Left ventricle myocardium inferior (tissue), 1 donor: ENCODE measurements at places on chromosomes 3 and 15. TPM values are rescaled to one million over a fixed set of nuclear protein-coding genes. Genes with fewer than 3 reads are reported as not detected.

GRCh38 chr3:153354641-153355040 lies 192.6 kb downstream of the RAP2B start:
- no peak for DNase-seq

GRCh38 chr3:184788751-184789150 lies 23.2 kb upstream of the VPS8 start:
- no peak for DNase-seq

DNA sequence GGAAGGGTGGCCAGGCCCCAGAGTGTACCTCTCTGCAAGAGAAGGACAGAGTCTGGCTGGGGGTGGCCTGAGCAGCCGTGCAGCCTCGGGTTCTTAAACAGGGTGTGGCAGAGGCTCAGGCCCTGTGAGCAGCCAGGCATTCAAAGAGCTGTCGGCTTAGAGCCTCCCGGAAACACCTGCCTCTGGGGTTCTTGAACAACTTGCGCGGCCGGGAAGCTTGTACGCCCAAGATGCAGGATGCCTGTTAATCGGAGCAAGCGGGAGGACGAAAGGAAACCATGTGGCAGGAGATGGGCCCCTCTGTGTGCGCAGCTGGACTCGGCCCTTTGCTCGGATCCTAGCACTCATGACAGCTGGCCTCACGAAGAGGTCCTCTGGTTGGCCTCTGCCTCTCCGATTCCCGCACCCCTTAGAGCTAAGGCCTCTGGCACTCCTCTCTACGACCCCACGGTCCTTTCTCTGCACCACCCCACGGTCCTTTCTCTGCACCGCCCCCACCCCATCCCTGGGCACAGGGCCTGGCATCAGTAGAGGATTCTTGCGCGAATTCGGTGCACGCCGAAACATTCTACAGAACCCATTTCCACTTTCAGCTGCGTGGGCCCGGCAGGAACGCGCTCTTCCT lies 23.9 kb upstream of the TXNRD3 start:
- no peak for DNase-seq

DNA sequence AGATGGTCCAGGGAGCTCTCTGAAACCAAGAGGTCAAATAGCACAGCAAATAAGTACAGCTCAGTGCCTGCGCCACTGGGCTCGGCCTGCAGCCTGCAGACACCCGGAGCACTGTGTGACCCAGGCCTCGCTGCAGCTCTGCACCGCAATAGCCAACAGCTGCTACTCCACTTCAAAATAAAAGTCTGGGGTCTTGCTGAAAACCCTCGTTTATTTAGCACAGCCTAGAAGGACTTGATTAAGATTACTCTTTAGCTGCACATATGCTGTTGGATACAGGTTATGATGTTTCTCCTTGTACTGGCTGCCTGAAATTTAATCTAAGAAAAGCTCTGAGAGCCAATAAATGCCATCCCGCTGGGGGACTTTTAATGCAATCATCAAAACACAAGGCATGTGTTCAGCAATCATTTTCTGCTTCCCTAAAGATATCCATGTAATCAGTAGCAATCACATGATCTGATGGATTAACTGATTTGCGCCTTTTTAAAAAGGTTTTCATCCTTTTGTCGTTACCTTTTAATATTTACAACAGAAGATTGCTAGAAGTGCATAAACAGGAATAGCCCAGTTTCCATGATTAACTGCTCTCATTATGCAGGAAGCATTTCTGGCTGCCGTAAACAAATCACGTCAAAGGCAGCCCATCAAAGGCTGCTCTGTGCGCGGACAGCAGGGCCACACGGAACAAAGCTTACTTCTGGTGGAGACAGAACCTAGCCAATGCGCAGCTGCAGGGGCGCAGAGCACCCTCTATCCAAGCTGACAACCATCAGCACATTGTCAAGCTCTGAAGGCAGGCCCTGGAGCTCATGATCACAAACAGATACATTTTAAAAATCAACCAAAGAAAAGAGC lies 58.8 kb downstream of the CLASP2 start:
- DNase-seq, result peak; percentile 76

DNA sequence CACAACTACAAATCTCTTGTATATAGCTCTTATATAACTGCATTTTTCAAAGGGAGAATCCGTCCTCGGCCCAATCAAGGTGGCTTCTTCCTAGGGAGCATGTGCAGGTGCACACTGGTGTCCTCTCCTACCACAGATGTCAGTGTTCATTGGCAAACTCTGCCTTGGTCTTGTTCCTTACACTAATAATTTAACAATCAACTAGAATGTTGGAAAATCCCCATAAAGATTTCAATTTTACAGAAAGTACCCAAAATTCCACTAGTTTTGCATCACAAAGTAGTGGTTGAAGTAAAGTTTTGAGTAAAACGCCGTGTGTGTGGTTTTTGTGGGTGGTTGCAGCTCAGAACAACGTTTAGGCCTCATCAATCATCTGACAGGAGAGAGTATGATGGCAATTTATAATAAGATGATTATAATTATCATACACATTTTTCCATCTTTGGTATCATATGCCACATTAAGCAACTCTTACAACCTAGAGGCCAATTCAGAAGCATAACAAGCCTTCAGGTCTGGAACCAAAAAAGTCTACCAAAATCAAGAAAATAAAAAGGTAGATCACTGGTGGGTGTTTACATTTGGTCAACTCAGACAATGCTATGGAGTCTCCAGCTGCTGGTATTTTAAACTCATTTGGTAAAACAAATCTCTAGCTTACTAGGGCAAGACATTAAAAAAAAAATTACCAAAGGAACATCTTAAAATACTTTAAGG lies 128.9 kb upstream of the BHLHE40 start:
- DNase-seq, result no peak

DNA sequence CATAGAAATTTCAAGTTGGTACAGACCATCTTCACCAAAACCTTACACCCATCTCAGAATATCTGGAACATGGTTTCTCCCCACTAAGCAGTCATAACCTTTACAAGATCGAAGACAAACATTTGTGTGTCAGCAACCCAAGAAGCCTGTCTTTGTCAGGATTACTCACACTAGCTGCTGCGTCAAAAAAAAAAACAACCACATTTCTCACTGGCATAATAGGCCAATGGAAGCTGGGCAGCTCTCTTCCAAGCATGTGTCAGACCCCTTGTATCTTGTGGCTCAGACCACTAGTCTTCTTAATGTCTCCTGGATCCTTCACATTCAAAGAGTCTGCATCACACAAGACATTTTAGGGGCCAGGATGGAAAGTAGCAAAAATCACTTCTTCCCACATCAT lies 266.9 kb upstream of the IGF1R start:
- DNase-seq, result no peak

GRCh38 chr15:62212741-62213140 lies 47.7 kb upstream of the C2CD4B start:
- DNase-seq, result no peak

GRCh38 chr3:184260724-184261269 lies 556 bp downstream of the CAMK2N2 start:
- no peak for DNase-seq

DNA sequence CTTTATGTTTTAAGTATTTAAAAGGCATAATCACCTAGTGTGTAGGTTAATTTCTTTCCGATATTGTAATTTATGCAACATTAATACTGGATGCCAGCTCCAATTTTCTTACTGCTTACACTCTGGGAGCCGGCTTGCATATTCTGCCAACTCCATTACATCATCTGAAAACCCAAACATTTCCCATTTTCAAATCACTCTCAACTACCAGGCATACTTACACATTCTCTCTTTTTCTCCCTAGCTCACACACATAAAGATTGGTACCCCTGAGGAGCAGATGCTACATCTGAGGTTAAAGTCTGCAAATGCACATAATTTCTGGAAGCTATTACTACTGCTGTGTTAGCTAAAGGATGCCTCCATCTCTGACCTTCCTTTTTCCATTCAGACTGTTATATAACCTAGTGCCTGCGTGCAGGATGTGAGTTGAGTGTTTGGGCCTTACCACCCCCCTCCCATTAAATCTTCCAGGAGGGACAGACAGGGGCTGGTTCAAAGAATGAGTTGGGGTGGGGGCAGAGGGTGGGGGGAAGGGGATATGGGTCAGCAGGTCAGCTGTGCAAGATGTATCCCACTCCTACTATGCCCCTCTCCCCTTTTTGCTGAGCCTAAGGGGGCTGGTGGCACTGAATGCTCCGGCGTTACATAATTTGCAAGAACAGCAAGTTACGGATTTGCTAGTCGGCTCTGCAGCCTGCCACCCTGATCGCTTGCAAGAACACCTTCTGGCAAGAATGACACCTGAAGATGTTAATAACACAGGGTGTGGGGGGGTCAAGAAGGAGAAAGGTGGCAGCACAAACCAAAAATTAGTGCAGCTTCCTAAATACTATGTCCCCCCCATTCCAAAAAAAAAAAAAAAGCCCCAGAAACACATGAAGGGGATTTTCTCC lies 2.5 kb downstream of the RORA start:
- no peak for DNase-seq

GRCh38 chr15:38042707-38043445 lies 108.4 kb downstream of the TMCO5A start:
- DNase-seq, result no peak

- peak; percentile 44 for DNase-seq
These were observed 37.1 kb downstream of the SEC22C start for GRCh38 chr3:42544492-42545283.

DNA sequence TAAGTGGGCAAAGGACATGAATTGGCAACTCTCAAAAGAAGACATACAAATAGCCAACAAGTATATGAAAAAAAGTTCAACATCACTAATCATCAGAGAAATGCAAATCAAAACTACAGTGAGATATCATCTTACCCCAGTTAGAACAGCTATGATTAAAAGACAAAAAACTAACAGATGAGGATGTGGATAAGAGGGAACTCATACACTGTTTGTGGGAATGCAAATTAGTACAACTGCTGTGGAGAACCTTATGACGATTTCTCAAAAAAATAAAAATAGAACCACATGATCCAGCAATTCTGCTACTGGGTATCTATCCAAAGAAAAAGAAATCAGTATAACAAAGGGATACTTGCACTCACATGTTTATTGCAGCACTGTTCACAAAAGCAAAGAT lies 28.6 kb downstream of the NEK10 start:
- DNase-seq, result no peak

DNA sequence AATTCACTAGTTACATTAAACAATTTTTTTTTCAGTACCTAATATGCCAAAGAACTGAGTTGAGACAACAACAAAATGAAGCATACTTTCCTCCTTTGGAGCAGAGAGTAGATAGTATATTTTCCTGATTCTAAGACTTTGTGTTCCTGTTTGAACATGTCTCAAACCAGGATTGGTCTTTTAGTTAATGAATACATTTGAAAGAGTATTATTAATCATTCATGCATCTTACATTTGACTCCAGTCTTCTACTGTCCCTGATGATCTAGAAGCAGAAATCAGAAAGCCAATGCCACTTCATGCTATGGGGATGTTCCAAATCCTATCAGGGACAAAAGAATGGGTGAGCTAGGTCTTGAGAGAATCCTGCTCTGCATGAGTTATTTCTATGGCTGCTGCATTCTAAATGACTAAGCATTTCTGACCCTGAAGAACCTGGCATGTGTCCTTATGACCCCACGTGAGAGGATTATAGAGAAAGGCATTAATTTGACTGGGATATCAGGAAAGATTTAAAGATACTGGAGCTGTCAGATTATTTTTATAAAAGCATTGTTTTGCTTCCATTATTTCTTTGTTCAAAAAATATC lies 32.9 kb upstream of the MBNL1 start:
- DNase-seq, result no peak

DNA sequence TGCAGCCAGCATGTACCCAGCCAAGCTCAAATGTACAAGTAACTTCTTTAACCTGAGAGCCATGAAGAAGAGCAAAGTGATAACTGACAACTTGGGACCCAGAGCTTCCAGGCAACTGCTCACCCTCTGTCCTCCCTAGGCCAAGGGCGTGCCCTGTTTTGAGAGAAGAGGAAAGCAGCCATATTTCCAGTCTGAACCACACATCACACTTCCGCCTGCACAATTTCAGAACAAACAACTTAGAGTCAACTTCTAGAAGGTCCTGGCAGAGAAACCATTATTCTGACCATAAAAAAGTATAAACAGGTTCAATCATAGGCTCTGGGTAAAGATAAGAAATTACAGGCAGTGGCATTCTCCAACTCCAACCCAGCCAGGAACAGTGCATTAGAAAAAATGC lies 50.1 kb downstream of the ITGB5 start:
- DNase-seq, result no peak

GRCh38 chr15:38696109-38696727 lies 131.6 kb upstream of the RASGRP1 start:
- no peak for DNase-seq

- no peak for DNase-seq
These were observed 8.5 kb downstream of the ITPKA start for GRCh38 chr15:41501931-41502794.

- DNase-seq, result no peak
These were observed 189.3 kb upstream of the TSC22D2 start for GRCh38 chr3:150218841-150219240.

DNA sequence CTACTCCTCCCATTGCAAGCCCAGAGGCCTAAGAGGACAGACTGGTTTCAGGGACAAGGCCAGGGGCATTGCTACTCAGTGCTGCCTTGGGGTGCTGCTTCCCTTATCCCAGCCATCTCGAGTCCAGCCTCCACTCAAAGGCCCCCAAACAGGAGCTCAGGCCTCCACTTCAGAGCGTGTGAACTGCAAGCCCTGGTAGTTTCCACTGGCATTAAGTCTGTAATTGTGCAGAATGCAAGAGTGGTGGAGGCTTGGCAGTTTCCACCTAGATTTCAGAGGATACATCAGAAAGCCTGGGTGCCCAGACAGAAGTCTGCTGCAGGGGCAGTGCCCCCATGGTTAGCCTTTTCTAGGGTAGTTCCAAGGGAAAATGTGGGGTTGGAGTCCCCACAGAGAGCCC lies 192.8 kb upstream of the ST8SIA2 start:
- DNase-seq, result no peak

DNA sequence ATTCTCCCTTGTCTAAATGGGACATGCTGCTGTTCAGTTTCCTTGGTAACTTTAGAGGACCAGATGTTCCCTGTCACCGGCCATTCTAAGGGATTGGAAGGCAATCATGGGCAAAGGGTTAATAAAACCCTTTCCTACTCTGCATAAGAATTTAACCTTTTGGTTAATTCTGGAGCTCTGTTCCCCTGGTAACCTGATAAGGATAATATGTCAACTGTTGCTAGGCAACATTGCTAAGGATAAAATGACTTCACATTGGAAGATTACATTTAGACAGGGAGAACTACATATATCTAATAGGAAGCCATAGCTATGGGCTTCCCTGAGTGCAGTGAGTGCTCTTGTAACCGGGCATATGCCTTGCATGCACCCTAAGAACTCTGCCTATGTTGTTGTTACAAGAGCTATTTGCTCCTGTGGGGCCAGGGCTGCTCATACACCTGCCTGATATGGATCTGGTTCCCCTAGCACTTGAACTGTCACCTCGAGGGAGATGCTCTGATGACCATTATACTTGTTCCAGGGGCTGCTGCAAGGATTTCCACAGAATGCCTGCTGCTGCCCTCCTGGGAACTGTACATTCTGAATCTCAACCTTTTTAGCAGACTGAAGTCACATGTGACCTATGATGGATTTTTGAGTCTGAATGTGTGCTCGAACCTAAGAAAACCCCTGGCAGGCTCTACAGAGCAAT lies 326.3 kb upstream of the PDZRN3 start:
- no peak for DNase-seq

- DNase-seq, result no peak
These were observed 38.4 kb downstream of the PAQR5 start for GRCh38 chr15:69337138-69337537.

CFAP100 gene
- not detected for total RNA-seq

ISLR gene
- 12.7 TPM for total RNA-seq

HLTF gene
- total RNA-seq, result 27.4 TPM

LEKR1 gene
- total RNA-seq, result 0.71 TPM

MAP6D1 gene
- total RNA-seq, result 2.4 TPM

PRSS50 gene
- 0.22 TPM for total RNA-seq

CEP19 gene
- total RNA-seq, result 1.5 TPM

MRPL46 gene
- total RNA-seq, result 80.8 TPM

LTF gene
- total RNA-seq, result 2.7 TPM

TEX9 gene
- total RNA-seq, result 0.77 TPM

CNTN4 gene
- 1.2 TPM for total RNA-seq
